T-helper 17 cell (primary cell): ENCODE measurements at places on chromosomes 3 and 15.

DNA sequence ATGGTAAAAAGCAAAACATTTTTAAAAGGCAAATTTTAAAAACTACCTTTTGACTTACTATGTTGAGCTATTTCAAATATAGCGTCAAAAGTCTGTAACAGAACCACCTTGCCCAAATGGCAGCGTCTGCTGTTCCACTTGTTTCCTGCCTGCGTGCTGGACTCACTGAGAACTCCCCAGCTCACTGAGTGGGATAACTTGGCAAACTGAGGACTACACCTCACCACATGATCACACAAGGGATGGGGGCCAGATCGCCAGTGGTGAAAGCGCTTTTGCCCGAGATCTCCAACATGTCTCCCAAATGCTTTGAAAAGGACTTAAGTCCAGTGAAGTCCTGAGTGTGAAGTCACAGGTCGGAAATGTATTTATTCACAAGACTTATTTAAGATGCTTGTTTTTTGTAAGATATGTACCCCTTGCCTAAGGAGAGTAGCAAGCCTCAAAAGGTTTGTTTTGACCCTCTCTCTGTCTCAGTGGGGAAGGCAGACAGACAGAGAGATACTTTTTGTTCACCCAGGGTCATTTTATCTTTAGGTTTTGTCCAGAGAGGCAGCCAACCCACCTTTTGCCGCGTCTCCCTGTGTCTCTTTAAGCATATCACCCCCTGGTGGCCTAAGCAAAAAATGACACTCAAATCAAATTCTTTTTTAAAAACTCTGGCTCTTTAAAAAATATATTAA is 192.6 kb downstream of the PDZRN3 start:
- DNase-seq = no peak

DNA sequence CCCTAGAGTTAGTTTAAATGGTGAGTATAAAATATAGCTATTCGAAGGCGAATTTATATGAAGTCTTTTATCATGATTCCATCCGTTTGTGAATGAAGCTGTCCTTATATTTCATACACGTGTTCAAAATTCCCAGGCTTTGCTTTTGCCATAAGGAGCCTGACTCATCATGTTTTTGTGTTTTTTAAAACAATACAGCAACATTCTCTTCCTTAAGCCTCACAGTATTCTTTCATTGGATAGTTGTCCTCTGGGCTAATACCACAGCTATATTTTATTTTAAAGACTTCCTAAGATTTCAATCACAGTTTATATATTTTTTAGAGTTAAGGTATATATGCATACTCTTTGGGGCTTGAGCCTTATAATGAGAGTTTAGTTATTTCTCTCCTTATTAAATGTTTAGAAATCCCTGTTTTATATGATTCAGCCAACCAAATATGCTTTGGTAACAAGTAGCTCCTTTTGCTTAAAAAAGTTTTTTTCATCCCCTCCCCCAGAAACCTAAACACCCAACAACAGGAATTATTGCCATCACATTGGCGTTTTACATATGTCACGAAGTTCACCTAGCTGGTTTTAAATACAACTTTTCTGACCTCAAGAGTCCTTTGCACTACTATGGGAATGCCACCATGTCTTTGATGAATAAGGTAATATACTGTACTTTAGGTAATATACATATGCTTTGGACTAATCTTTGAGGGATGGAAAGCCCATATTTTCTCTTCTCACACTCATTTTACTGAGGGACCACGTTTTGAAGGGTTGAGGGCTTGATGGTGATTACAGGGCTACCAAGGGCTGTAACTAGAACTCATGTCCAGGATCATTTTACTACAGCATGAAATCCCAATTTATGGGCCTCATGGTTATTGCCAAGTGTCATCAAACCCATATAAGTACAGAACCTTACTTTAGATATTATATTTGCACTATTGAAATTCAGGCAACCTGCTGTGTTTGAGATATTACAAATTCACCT is 28.5 kb downstream of the ST3GAL6 start:
- no peak for DNase-seq

DNA sequence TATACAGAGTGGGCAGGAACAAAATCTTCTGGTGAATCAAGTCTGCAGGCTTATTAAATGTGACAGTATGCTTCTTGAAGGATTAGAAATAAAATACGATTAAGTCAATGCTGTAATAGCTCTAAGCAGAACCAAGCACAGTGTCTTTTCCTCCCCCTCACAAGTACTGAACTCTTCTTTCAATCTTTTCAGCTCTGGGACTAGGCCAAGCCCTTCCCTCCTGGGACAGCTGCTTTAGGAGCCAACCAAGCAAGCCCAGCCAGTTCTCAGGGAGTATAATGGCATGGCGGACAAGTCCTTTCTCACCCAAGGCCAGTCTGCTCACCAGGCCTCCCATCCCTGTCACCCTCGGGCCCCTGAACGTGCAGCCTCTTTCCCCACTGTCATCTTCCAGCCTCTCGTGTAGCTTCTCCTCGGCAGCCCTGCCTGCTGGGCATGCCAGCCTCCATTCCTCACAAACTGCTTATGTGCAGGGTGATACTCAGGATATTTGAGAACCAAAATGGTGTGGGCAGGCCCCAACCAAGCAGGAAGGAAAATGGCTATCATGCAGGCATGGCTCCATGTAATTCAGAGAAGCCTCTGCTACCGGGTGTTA is 8.4 kb upstream of the PPP1R2 start:
- DNase-seq = no peak

GRCh38 chr3:178097576-178097975 is 438.7 kb upstream of the KCNMB2 start:
- DNase-seq = no peak

DNA sequence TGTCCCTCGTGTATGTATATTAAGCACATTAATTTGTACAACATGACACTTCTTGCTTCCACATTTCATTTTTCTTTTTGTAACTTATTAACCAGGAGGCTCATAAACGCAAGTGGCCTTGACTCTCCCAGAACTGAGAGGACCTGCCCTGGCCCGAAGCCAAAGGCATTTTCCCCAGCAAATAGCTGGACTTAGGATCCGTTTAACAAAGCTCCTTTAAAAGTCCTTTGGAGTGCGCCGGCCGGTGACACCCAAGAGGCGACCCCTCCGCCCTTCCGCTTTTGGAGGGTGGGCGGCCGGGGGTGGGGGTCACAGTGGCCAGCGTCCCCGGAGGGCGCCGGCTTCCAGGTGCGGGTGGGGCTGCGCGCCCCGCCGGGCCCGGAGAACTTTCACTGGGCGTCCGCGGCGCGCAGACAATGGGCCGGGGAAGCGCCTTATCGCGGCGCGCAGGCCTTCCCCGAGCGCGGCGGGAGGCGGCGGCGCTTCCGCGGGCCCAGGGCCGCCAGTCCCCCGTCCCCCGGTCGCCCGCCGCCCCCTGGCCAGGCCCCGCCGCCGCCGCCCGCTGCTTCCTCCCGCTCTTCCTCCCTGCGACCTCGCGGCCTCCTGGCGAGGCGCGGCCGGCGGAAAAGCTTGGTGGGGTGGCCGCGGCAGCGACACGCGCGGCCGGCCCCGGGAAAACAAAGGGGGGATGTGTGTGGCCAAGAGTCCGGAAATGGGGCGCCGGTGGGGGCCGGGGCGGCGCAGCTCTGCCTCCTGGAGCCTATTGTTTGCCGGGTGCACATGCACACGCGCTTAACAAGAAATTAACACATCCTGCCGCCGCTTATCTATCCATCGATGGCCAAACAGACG is 613.4 kb downstream of the MCTP2 start:
- no peak for DNase-seq

DNA sequence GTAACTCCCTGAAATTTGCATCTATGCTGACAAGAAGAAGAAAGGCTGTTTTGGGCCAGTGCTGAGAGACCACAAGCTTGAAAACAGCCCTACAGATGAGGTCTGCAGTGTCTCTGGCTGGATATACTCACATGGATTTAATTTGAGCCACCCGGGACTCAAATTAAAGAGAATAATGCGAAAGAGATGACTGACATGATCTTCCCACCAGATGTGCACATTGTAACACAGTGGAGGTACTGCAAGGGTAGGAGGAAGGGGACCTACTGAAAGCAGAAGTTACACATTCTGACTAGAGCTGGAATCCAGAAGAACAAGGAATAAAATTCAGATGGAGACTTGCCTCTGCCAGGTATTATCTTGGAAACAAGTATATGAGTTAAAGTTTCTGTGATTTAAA is 728.3 kb upstream of the SGO1 start:
- DNase-seq = no peak

GRCh38 chr3:177824190-177824786 is 627.0 kb upstream of the TBL1XR1 start:
- no peak for DNase-seq
